T-helper 17 cell (primary cell): ENCODE measurements at places on chromosomes 7 and 10. TPM values are rescaled to one million over a fixed set of nuclear protein-coding genes. Genes with fewer than 3 reads are reported as not detected.

- H3K27ac ChIP-seq = no peak overlapping the region
- no peak for DNase-seq
- peaks cover 19% of the 10 kb centered on the region for H3K4me1 ChIP-seq
- peaks cover 5% of the 10 kb centered on the region for H3K36me3 ChIP-seq
- no peak overlapping the region for H3K4me3 ChIP-seq
Observed at GRCh38 chr7:128400566-128400965, 9.2 kb downstream of the IMPDH1 start.

DNA sequence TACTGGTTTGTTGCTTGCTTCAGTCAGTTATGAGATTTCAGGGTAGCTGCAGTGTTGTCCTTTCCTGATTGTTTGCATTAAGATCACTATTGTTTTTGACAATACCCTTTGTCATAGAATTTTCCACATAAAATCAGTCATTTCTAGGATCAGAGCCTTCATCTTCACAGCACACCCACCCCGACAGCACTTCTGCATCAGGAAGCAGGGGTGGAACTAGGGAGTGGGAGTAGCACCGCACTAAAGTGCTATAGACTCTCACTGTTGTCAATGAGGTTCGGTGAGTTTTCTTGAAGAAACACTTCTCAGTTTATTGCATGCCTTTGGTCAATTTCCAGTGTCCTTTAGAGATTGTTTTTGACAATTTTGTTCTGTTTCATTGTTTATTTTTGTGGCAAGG is 632.5 kb downstream of the AUTS2 start:
- H3K27ac ChIP-seq = no peak overlapping the region
- no peak overlapping the region for H3K4me3 ChIP-seq
- DNase-seq = no peak
- no peaks in the 10 kb centered on the region for H3K4me1 ChIP-seq
- no peaks in the 10 kb centered on the region for H3K36me3 ChIP-seq

- H3K4me3 ChIP-seq = no peak overlapping the region
- H3K27ac ChIP-seq = no peak overlapping the region
- H3K4me1 ChIP-seq = no peaks in the 10 kb centered on the region
- H3K27me3 ChIP-seq = peaks cover 3% of the 10 kb centered on the region
Observed at GRCh38 chr10:33653584-33654367, 319.3 kb upstream of the NRP1 start.

DNA sequence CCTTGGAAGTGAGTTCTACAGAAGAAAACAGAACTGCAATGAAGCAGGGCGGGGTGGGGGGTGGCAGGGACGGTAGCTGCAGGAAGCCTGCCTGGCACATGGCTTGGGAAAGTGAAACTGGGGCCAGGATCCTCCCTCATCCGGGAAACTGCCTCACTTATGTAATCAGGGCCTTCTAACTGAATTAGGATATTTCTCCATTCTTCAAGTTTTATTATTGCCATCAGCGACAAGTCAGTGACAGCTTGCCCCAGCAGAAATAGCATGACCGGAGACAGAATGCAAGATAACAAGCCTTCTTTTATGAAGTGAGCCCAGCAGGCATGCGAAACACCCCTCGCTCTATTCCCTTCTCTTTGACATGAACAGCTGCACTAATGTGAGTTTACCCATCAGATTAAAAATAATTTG is 77.5 kb upstream of the CACUL1 start:
- peak overlapping the region; percentile 32 for H3K27ac ChIP-seq
- H3K27me3 ChIP-seq = peaks cover 7% of the 10 kb centered on the region
- H3K36me3 ChIP-seq = no peaks in the 10 kb centered on the region
- no peak for DNase-seq
- no peaks in the 10 kb centered on the region for H3K4me1 ChIP-seq

DNA sequence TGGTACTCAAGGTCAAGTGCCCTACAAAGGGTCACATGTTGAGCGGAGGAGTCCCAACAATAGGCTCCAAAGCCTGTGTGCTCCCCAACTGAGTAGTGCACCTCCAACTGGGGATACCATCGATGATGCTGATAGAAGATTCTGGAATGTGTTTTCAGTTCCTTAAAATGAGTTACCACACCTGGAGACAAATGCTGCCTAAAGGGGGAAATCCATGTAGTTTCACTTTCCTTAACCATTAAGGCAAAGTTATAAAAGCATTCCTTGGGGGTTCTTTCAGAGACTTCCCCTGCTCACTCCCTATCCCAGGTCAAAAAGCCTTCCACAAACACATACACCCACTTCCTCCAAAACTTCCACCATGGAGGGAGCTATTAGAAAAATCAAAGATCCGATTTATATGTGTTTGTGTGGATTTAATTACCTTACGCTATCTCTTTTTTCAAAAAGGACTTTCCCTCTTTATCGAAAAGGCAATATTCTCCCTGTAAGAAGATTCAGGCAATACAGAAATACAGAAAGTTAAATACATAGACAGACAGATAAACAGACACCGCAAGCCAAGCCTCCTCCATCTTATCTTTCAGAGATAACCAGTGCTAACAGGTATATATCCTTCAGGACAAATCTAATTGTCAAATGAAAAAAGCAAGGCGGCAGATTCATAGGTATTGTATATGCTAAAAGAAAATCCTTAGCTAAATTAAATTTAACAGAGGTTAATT is 135.9 kb upstream of the ASAH2 start:
- no peak overlapping the region for H3K4me3 ChIP-seq
- no peaks in the 10 kb centered on the region for H3K27me3 ChIP-seq
- DNase-seq = no peak

The NRF1 gene
- 33.7 TPM for total RNA-seq

The NUTM2A gene
- total RNA-seq = 1.0 TPM

The HOXA4 gene
- not detected for total RNA-seq
